ENCODE measurements at places on chromosomes 2 and 18.

DNA sequence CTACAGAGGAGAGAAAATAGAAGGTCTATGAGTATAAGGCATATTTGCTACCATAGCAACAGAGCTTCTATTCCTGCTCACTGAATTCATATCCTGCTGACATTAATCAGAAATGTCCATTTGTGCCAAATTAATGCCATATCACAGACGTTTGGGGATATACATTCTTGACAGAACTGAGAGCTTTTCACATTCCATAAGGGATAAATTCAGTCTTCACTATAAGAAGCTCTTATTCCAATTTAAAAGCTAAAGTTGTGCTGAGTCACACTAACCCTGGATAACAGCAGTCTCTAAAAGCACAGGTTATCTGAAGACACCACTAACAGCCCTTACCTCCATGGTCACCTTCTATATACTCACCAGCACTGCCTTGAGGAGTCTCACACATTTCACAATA, 178.1 kb downstream of the RAB3GAP1 start:
- DNase-seq = no peak

GRCh38 chr2:41880561-41881243, 167.1 kb upstream of the PKDCC start:
- DNase-seq = no peak

DNA sequence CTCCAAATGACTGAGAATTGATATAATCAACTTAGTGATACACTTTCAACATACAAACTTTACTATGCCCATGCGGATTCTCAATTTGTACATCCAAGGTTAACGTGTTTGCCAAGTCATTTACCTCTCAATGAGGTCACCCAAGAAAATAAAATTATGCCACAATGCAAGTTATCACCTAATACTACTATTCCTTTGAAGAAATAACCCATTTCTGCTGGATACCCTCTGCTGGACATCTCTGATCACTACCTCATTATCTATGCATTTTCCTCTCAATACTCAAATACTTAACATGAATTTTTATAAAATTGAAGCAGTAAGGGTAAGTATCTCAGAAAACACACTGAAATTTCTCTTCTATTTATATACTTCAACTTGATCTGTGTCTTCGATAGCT, 12.7 kb downstream of the HNRNPLL start:
- DNase-seq = no peak

DNA sequence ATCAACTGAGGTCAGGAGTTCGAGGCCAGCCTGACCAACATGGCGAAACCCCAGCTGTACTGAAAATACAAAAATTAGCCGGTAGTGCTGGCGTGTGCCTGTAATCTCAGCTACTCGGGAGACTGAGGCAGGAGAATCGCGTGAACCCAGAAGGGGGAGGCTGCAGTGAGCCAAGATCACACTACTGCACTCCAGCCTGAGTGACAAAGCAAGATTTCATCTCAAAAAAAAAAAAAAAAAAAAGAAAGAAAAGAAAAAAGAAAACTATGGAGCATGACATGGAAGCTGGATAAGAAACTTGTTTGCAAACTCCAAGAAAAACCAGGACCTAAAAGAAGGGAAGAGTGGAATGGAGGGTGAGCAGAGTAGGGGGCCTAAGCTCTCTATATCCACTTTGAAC, 1.9 kb upstream of the CHMP1B start:
- no peak for DNase-seq

DNA sequence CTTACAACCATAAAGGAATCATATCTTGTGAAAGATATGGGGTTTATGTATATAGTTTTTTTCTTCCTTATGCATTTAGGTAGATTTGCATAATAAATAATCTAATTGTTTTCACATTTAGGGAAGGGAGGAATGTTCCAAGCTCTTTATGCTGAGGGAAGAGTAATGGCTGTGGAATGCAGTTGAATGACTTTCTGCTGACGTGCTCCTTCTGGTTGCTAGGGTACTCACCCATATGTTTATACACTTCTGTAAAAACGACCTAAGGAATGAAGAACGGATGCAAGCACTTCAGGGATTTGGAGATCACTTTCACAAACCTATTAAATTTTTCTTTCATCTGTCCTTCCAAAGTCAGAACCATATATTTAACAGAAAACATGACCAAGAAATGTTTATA, 29.2 kb upstream of the PPP4R1 start:
- DNase-seq = no peak

DNA sequence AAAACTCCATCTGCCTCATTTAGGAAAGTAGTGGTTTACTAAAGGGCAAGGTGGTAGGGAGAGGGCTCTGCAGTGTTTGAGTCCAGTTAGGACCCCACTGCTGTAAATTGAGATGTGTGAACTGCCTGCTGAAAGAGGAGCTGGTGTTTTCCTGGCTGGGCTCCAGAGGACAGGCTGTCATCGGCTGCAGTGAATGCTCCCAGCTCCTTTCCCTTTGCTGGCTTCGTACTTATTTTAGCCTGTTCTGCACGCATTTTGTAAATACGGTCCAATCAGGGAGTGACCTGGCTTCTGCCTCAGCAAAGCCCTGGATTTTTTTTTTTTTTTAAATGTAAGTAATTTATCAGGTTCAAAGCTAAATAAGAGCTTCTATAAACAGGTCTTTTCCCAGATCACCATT, 37.5 kb downstream of the SLC4A3 start:
- DNase-seq = no peak

- no peak for DNase-seq
Observed at GRCh38 chr2:86290596-86291327, 46.7 kb downstream of the REEP1 start.
